ENCODE measurements at places on chromosomes 13 and 19.

DNA sequence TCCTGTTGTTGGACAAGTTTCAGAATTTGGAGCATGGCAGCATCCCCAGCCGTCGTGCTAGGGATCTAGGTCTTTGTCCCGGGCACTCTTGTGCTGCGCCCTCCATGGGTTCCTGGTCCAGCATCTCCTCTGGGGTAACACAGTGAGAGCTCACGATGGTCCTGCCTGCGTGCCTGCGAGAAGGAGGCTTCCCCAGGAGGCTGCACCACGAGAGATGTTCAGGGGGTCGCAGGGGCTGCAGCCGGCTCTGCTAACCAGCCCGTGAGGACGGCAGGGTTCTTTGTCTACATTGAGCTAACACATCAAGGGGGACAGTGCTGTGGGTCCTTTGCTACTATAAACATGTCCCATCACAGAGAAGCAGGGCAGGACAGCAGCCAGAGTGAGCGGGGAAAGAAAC is 103.9 kb upstream of the SOX1 start:
- no peak for DNase-seq

DNA sequence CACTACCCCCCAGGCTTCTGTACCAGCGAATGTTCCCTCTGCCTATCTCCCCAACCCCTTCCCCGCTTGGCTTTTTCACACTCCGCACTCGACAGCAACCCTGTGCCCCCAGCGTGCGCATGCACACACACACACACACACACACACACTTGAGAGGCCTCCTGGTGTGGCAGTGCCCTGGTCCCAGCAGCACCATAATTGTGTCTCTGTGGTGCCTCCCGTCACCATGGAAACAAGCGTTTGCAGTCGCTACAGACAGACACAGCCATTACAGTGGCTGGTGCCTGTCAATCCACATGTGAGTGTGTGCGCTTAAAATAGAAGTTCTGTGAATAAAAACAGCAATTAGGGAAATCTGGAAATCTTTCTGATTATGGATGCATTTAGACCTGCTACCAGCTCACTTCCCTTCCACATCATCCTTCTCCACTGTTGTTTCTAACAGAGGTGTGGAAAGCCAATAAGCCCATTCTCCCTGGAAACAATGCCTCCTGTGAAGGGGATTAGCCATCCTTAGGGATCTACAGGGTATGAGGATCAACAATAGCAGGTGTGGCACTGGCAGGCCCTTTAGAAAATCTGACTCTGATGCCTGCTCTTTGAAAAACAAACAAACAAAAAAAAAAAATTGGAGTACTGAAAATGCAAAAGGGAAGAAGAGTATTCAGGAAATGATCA is 146.3 kb downstream of the DCLK1 start:
- DNase-seq: no peak

DNA sequence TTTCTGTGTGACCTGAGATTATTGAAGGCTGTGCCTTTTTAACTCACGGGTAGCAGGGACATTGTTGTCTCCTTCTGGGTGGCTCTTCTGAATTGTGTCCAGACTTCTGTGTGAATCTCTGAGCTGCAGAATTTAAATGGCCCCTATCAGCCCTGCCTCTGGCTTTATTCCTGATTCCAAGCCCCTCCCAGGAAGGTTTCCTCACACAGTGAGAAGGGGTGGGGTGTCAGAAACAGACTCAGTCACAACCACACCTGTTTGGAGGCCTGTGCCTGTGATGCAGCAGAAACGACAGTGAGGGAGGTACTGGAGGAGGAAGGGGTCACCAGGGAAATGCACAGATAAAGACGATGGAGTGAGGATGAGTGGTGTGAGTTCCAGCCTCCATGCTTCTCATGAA is at the start of gene CLC:
Gene CLC, minus strand, starts transcription at position 139 of the 400 bp plus-strand sequence. Its CDS starts 77 bp downstream, at position 62.
- DNase-seq: no peak

GRCh38 chr13:25881136-25881926 is 170.5 kb downstream of the SHISA2 start:
- no peak for DNase-seq

DNA sequence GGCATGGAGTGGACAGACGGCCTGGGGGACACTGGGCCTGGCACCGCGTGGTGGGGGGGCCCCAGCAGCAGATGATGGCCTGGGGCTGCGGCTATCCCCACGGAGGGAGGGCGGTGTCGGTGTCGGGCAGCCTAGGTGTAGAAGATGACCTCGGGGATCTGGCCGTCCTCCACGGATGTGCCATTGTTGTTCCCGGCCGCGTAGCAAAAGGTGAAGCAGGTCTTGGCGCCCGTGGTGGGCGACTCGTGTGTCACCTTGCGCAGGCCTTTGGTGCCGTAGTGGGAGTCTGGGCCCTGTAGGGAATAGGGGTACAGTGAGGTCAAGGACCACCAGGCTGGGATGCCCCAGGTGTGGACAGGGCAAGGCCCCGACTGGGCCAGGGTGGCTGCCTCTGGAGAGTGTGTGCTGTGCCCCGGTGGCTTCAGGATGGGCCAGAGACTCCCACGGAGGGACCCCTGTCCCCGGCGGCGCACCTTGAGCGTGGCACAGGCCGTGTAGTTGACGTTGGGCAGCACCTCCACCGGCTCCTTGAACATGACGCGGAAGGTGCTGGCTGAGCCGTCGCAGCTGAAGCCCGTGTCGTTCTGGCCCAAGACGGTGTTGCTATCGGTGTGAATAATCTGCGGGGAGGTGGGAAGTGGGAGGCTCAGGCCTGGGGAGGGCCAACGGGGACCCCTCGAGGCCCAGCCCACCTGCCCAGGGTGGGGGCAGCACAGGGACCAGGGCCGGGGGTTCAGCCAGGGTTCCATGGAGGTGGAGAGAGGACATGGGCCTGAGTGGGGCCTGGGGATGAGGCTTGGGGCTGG is 29.0 kb downstream of the BTBD2 start:
- DNase-seq: no peak
